Suppressor macrophage treated with lipopolysaccharide for 4 hours (primary cell): ENCODE measurements at places on chromosomes 7 and 10.
A peak's percentile ranks its signal among the peaks of the same experiment; 100 is the strongest.

- no peak for DNase-seq
These were observed 43.0 kb upstream of the CDK1 start for GRCh38 chr10:60735244-60735643.

GRCh38 chr10:114289096-114289436, 50.0 kb downstream of the VWA2 start:
- no peak for DNase-seq

- no peak for DNase-seq
These were observed 129.1 kb downstream of the SEPTIN14 start for GRCh38 chr7:55733241-55734140.

- no peak for DNase-seq
These were observed 9.3 kb downstream of the KLHL7 start for GRCh38 chr7:23114896-23115295.

DNA sequence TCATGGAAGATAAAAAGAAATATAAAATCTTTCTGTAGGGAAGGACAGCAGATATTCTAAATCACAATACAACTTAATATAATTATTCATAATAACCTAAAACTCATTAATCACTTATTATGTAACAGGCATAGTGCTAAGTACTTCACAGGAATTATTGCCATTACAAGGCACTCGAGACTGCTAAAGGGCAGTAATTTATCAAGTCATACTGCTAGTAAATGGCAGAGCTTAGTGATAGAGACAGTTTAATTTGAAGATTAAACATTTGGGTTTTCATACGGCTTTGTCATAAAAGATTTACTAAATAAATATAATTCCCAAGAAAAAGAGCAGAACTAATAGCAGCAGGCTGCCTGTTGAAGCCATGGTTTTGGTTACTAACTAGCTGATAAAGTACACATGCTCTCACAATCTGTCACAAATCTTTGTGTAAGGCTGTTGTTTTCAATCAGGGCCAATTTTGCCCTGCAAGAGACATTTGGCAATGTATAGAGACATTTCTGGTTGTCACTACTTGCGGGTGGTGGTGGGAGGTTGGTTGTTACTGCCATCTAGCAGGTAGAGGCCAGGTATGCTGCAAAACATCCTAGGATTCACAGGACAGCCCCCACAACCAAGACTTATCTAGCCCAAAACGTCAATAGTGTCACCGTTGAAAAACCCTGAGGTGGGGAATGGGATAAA, 233.3 kb upstream of the CACNA2D1 start:
- DNase-seq = no peak

DNA sequence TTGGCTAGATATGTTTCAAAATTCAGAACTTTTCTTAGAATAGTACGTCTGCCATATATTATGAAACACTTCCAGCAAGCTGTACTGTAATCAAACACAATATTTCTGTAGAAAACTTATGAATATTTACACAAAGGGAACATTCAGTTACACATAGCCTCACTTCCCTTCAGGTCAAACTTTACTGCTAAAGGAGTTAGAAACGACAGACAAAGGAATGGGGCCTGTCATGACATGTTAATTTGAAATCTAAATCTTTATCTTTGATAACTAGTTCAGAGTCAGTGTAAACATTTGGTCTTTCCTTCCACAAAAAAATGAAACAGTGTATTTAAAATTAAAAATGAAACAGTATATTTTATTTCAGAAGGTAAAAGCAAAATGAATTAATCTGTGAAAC, 1.0 kb upstream of the CROT start:
- DNase-seq = peak; percentile 6

DNA sequence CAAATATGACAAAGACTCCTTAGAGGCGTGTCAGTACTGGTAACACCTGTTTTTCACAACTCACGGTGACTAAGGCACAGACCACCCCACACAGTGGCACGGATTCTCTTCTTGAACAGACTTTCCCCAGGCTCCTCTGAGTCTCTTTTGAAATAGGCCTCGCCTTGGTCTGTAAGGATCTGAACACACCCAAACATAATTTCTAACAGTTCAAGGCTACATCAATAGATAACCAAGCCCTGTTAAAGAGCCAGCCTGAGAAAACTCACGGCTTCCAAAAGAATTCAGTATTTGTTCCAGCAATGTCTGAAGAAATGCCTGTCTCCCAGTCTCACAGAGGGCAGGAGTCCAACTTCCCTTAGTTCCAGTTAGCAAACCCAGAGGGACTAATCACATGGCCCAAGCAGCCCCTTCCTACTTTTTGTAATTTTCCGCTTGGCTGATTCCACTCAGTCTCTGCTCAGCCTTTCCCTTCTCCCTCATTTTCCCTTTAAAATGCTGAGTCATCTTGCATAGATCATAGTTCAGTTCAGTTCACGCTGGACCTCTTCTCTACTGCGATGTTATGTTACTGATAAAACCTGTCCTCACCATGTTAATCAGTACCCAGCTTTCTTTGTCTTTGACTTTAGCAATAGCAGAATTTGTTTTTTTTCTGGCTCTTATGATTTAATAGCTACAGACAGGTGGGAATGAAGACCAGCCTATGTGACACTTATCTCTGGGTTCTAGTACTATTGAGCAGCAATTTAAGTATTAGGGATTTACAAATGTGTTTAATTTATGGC, 22.6 kb upstream of the AKR1C3 start:
- no peak for DNase-seq

GRCh38 chr7:38374507-38374906, 101.1 kb upstream of the TARP start:
- DNase-seq = peak; percentile 74

GRCh38 chr7:108310351-108310750, 145.9 kb downstream of the NRCAM start:
- DNase-seq = no peak

DNA sequence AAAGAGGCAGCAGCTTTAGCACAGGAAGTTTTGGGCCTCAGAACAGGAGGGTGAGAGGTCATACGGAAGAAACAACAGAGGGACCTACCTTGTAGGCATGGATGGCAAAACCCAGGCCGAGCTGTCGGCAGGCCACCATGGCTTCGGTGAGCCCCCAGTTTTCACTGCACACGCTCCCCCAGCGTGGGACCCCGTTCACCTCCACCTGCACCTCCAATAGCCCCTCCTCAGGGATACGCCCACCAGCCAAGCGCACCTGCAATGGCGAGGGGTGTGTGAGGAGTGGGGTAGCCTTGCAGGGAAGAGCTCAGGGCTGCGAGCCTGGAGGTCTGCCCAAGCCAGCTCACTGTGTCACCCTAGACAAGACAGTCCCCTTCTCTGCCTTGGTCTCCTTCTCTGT, 11.3 kb downstream of the LOXL4 start:
- no peak for DNase-seq

DNA sequence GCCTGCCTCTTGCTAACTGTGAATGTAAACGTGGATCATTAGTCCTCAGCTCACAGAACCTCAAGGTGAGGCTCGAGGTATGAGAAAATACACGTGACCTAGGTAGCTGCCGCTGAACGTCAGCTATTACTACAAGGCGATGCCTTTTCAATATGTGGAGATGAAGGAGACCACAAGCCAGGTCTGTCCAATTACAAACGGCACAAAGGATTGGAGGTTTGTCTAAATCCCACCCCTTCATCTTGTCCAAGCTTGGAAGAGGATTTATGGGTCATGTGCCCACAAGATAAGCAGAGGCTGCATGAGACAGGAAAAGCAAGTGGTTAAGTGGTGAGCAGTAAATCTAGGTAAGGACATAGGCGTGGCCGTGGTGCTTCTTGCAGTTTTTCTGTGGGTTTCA, 3.4 kb downstream of the H2BK1 start:
- no peak for DNase-seq

DNA sequence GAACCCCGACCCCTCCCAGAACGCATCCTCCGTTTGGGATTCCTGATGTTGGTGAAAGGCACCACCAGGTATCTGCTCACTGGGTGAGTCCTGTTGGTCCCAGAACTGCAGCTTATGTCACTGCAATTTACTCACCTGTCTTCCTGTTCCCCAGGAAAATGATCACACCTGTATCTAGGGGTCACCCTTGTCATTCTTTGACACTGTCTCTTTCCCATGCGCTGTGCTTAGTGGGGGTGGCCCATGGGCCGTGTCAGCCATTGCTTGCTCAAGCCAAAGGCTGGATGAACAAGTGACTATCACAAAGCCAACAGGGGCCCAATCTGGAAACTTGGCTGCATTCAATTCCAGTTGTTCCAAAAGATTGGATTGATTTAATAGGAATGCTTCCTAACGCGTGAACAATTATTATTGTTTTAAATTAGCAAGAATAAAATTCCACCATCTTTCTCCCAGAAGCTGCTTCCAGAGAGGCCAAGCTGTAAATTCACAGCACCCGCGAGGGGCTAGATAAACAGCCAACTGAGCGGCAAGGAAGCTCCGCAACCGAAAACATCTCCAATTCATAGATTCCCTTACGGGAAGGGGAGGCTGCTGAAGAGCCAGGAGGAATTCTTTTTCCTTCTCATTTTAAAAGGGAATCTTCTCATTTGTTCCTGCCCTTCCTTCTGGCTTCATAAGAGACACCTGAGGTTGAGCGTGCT, 134.8 kb upstream of the ZMIZ1 start:
- DNase-seq = no peak

DNA sequence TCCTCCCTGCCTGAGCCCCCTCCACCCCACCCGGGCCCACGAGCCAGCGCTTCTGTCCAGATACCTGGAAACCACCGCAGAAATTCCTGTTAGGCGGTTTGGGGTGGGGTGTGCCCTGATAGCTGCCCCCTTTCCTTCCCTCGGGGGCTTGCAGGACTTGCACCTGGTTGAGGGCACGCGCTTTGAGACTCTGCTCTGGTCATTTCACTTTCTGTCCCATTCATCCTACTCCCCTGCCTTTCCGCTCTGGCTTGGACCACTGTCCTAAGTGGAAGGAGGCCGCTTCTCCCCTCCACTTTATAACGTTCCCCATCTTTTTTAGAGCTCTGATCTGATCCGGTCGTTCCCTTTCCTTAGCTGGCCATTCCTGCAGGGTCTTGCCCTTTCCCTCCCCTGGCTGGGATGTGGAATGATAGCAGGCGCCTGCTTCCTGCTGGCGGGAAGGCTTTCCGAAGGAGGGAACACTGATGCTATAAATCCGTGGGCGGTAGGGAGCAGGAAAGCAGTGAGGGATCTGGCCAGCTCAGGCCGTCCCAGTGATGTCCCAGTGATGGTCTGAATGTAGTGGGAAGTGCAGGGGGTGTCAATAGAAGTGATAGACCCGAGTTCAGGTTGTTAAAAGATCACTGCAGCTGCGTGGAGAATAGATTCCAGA, 852 bp upstream of the PRKAR1B start:
- no peak for DNase-seq

DNA sequence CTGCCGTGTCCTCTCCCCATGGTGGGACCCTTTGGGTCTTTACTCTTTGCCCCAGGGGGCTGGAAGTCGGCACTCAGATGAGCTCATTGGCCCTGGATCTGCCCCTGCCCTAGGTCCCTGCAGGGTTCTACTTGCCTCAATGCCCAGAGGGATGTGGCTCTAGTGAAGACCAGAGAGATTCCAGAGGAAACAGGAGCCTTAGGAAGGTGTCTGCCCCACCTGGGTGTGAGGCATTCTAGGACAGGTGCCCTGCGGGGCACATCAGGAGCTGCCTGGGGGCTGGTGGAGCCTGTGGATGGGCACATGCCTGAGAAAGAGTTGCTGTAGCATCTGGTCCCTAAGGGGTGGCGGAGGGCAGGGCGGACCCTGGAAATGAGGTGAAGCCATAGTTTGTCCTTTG, 128.6 kb downstream of the ADCY1 start:
- no peak for DNase-seq

DNA sequence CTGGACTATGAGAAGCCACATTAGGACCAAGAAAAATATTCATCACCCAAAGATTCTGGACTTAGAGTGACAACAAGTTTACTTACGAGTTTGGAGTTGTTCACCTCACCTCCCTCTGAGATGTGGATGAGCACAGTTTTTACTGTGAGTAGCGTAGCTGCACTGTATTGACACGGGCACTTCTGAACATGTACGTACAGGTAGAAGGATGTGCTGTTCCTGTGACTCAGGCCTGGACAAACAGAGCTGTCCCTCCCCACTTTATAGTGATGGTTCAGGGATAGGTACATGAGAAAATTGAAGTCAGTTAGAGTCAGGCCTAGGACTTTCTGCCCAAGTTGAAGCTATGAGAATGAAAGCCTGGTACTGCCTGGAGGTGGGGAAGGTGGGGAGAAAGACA, 80.9 kb upstream of the DYNC1I1 start:
- DNase-seq = no peak

GRCh38 chr7:33733870-33734650, 171.3 kb upstream of the BMPER start:
- no peak for DNase-seq

- DNase-seq = no peak
These were observed 31.5 kb upstream of the ADCYAP1R1 start for GRCh38 chr7:31020652-31021051.

GRCh38 chr7:90669492-90669891, 73.4 kb downstream of the CDK14 start:
- no peak for DNase-seq

- no peak for DNase-seq
These were observed 61.9 kb downstream of the CACUL1 start for GRCh38 chr10:118692872-118693271.

GRCh38 chr7:106979551-106980357, 64.8 kb upstream of the PRKAR2B start:
- no peak for DNase-seq

DNA sequence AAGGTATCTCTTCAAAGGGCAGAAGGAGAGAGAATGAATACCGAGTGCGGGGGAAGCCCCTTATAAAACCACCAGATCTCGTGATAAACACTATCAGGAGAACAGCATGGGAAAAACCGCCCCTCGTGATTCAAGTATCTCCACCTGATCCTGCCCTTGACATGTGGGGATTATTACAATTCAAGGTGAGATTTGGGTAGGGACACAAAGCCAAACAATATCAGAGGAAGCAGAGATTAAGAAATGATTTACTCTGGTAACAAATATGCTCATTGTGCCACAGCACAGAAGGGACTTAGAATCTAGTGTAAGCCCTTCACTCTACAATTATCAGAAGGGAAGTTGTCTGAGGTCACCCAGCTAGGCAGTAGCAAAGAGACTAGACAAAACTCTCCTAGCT, 40.1 kb upstream of the ZNRF2 start:
- no peak for DNase-seq

GRCh38 chr10:74024600-74024999, 26.7 kb downstream of the VCL start:
- no peak for DNase-seq

- DNase-seq = no peak
These were observed 179.6 kb downstream of the ZMYND11 start for GRCh38 chr10:314871-315270.

- no peak for DNase-seq
These were observed 39.4 kb upstream of the SLC29A3 start for GRCh38 chr10:71279590-71280170.

DNA sequence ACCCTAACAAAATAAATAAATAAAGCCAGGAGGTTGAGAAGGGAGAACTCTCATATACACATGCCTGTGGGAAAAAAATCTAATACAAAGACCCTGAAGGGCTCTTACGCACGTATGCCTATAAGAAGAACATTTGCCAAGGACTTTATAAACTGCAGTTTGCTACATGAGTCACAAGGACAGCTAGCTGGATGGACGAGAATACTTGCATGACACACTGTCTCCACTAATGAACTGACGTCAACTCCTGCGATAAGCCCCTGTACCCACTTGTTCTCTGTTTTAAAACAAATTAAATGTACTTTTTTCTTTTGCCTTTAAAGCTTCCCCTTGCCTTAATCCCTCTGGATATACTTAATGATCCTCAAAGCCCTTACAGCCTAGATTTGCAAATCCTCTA, 374.6 kb upstream of the GHITM start:
- DNase-seq = no peak

GRCh38 chr7:130973637-130974036, 239.6 kb upstream of the KLF14 start:
- DNase-seq = no peak
